ENCODE measurements at places on chromosomes 16 and 17. TPM values are rescaled to one million over a fixed set of nuclear protein-coding genes. Genes with fewer than 3 reads are reported as not detected.
A peak's percentile ranks its signal among the peaks of the same experiment; 100 is the strongest.

The UBE2O gene
- 42.7 TPM for total RNA-seq

The CNGB1 gene
- 0.27 TPM for total RNA-seq

The EPN3 gene
- 15.1 TPM for total RNA-seq

The TUBG2 gene
- 33.7 TPM for total RNA-seq

The TIGD7 gene
- total RNA-seq = 6.9 TPM

The KRT40 gene
- 0.16 TPM for total RNA-seq

The CDH16 gene
- not detected for total RNA-seq

DNA sequence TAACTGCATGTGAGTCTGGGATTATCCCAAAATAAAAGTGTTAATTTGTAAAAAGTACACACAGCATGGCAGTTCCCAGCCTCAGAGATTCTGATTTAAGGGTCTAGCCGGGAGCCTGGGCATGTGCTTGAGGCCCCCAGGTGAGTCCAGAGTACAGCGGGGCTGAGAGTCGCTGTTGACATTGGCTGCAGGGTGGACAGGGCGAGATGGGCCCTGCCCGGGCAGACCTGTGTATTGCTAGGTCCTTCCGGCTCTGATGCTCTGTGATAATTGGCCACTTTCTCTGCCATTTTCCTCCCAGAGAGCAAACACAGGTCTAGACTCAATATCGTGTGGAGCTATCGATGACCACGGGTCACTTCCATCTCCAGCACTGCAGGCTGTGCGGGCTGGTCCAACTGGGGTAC lies 73.6 kb downstream of the ABCC6 start:
- no peaks in the 10 kb centered on the region for H3K36me3 ChIP-seq
- H3K4me3 ChIP-seq = no peak overlapping the region
- no peaks in the 10 kb centered on the region for H3K27me3 ChIP-seq
- H3K27ac ChIP-seq = no peak overlapping the region
- no peaks in the 10 kb centered on the region for H3K4me1 ChIP-seq

GRCh38 chr17:40329839-40330794 lies 21.1 kb downstream of the RARA start:
- peaks cover 17% of the 10 kb centered on the region for H3K36me3 ChIP-seq
- peaks cover 34% of the 10 kb centered on the region for H3K4me1 ChIP-seq
- no peak overlapping the region for H3K4me3 ChIP-seq
- DNase-seq = no peak

- no peaks in the 10 kb centered on the region for H3K36me3 ChIP-seq
- peak overlapping the region; percentile 90 for H3K4me3 ChIP-seq
- peaks cover 69% of the 10 kb centered on the region for H3K27me3 ChIP-seq
- H3K4me1 ChIP-seq = peaks cover 23% of the 10 kb centered on the region
- peak; percentile 62 for DNase-seq
- H3K27ac ChIP-seq = peak overlapping the region; percentile 45
These were observed 1.6 kb downstream of the ASIC2 start for GRCh38 chr17:33291248-33292200.

- H3K4me3 ChIP-seq = no peak overlapping the region
- peaks cover 40% of the 10 kb centered on the region for H3K36me3 ChIP-seq
- no peaks in the 10 kb centered on the region for H3K27me3 ChIP-seq
- no peak for DNase-seq
These were observed 13.0 kb upstream of the MC1R start for GRCh38 chr16:89905511-89906139.

DNA sequence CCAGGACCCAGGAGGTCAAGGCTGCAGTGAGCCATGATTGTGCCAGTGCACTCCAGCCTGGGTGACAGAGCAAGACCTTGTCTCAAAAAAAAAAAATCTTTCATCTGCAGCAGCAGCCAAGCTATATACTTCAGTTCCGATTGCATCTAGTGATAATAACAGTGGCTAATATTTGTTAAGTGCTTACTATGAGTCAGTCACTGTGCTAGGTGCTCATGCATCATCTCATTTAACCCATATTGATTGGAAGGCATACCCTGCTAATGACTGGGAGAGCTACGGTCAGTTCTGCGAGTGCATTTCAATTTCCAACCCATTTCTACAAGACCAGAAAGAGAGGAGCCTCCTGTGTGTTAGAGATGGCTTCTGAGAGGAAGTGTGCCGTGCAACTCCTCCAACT lies 7.7 kb upstream of the TUBG2 start:
- peaks cover 2% of the 10 kb centered on the region for H3K27me3 ChIP-seq
- peaks cover 20% of the 10 kb centered on the region for H3K4me1 ChIP-seq
- DNase-seq = no peak
- H3K27ac ChIP-seq = no peak overlapping the region
- no peak overlapping the region for H3K4me3 ChIP-seq
- no peaks in the 10 kb centered on the region for H3K36me3 ChIP-seq

- H3K27me3 ChIP-seq = peaks cover 67% of the 10 kb centered on the region
- no peak overlapping the region for H3K4me3 ChIP-seq
- H3K36me3 ChIP-seq = no peaks in the 10 kb centered on the region
- H3K27ac ChIP-seq = no peak overlapping the region
These were observed 24.5 kb downstream of the PIK3R5 start for GRCh38 chr17:8940866-8941471.

DNA sequence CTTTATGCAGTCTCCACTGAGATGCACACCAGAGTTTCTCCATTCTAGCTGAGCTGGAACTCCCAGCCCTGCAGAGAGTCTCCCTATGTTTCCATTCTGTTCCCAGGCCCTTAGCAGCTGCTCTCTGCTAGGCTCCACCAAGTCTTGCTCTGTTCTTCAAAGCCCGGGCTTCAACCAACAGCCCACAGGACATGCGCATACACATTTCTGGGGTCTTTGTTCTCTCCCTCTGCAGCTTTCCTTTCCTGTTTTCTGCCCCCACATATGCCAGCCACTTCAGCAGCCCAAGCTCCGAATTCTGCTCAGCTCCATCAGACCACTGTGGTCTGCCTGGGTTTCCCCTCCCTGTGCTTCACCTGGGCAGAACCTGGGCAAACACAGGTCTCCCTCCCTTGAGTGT lies 205.9 kb downstream of the CBLN1 start:
- no peaks in the 10 kb centered on the region for H3K27me3 ChIP-seq
- DNase-seq = no peak
- no peaks in the 10 kb centered on the region for H3K4me1 ChIP-seq
- no peak overlapping the region for H3K27ac ChIP-seq
- H3K4me3 ChIP-seq = no peak overlapping the region

DNA sequence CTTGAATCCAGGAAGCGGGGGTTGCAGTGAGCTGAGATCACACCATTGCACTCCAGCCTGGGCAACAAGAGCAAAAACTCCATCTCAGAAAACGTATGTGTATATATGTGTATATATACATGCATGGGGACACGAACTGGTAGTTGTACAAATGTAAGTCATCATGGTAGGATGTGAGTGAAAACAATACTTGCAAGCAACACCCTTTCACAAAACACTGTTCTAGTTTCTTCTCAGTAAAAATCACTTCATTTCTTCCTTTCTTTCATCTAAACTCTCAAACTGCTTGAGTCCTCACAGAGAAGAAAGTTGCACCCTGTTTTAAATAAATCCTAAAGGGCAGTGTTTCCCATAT lies 51.8 kb downstream of the METTL16 start:
- DNase-seq = no peak
- no peaks in the 10 kb centered on the region for H3K27me3 ChIP-seq
- no peaks in the 10 kb centered on the region for H3K4me1 ChIP-seq
- no peak overlapping the region for H3K27ac ChIP-seq

DNA sequence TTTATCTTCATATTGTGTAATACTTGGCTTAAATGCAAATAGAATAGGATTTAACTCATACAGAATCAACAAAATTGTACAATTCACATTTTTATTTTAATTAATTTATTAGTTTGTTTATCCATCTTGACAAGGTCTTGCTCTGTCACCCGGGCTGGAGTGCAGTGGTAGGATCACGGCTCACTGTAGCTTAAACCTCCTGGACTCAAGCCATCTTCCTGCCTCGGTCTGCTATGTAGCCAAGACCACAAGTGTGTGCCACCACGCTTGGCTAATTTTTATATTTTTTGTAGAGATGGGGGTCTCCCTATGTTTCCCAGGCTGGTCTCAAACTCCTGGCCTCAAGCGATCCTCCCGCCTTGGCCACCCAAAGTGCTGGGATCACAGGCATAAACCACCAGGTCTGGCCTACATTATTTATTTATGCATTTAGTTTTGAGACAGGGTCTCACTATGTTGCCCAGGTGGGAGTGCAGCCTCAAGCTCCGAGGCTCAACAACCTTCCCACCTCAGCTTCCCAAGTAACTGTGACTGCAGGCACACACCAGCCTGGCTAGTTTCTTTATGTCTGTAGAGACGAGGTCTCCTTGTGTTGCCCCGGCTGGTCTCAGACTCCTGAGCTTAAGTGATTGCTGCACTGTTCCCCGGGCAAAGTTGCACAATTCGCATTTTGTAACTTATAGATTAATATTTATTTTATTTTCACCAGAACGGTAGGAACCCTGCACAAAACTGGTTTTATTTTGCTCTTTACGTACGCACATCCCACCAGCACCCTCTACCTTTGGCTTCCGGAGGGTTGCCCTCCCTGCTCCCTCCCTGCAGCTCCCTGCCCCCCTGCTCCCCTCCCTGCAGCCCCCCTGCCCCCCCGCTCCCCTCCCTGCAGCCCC lies 4.9 kb downstream of the DPEP1 start:
- no peak for DNase-seq
- peaks cover 2% of the 10 kb centered on the region for H3K4me1 ChIP-seq
- no peak overlapping the region for H3K27ac ChIP-seq
- H3K36me3 ChIP-seq = no peaks in the 10 kb centered on the region

DNA sequence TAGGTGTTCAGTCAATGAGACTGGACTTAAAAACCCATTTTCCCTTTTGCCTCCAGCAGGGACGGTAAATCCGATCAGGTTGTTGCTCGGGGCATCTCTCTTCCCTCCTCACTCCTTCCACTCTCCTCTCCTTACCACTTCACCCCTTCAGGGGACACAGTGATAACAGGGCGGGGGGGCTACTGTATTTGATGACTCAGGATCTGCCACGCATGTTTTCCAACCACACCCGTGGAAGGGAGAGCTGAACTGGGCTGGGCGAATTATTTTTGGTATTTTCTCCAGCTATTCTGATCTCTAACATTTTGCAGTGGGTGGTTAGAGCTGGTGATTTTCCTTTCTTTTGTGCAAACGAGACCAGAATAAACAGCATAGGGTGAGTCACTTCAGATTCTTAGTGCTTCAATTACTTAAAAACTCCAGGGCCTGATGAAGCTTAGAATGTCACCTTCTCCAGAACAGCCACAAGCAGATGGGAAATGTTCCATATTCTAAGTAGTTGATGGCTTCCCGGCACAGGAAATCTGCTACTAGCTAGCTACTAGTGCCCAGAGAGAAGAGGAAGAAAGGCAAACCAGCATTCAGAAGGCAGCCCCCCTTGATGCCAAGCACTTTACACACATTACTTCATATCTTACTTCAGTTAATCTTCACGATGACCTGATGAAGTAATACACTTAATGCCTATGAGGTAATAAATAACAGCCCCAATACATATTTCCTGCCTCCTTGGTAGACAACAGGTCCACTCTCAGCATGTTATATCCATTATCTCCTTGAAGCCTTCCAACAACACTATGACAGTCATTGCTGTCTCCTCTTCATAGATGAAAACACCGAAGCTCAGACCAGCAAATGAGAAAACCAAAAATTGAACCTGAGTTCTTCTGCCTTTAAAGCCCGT lies 74.1 kb downstream of the ASIC2 start:
- peaks cover 9% of the 10 kb centered on the region for H3K27me3 ChIP-seq
- no peak for DNase-seq
- no peak overlapping the region for H3K4me3 ChIP-seq
- no peaks in the 10 kb centered on the region for H3K4me1 ChIP-seq
- no peaks in the 10 kb centered on the region for H3K36me3 ChIP-seq

DNA sequence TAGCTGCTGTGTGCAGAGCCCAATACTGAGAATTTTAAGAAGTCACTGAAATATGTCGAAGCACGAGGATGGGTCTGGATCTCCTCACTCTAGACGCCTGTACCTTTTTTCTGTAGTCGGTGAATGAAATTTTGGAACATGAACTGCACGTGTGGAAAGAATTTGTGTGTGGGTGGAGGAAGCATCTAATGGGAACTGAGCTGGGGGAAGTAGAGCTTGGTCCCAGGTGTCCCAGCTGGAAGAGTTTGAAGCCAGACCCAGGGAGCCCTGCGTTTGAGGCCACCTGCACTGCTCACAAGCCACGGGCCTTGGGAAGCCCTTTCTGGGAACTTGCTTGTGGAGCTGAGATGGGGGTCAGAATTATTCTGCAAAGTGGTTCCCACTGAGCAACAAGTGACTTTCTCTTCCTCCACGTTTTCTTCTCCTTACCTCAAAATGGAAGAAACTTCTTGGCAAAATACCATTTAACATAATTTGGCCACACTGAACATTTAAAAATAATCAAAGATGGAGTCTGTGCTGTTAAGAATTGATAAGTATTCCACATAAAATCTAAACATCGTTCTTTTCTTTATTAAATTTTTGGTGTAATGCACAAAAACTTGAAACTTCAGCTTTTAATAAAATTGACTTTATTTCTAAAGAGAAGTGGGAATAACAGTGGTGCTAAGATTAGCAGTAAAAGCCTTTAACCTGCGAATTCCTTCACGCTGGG lies 163.8 kb downstream of the PRKCA start:
- DNase-seq = no peak
- no peaks in the 10 kb centered on the region for H3K36me3 ChIP-seq
- peak overlapping the region; percentile 35 for H3K27ac ChIP-seq
- peaks cover 43% of the 10 kb centered on the region for H3K4me1 ChIP-seq
- no peak overlapping the region for H3K4me3 ChIP-seq
- no peaks in the 10 kb centered on the region for H3K27me3 ChIP-seq

DNA sequence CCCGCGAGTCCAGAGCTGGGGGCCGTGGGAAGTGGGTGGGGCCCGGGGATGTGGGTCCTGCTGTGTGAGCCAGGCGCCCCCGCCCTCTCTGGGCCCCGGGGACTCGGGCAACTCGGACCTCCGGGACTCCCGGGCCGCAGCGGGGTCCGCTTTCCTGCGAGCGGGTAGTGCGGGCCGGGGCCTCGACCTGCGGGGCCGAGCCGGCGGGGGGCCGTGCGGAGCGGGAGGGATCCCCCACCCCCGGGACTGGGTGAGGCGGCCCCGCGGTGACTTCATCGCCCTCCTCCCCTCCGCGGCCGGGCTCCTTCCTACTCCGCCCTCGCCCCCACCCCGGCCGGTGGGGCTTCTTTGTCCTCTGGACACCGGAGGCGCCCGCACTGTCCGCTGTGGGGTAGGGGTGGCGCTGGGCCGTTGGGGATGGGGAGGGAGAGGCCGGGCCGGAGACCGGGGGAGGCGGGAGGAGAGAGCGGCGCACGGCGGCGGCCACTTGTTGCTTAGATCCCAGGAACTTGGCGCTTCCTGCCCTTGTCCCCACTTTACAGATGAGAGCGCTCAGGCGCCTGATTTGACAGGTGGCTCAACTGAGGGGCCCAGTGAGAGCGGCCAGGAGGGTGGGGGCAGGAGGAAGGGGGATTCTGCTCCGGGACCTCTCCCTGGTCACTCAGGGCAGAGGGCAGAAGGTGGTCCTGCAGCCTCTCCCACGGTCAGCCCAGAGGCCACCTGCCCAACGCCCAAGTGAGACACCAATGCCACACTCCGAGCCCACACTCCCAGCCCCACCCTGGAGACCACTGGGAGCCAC lies 874 bp downstream of the CMTM3 start:
- peaks cover 7% of the 10 kb centered on the region for H3K36me3 ChIP-seq
- H3K4me3 ChIP-seq = peak overlapping the region; percentile 67
- peak; percentile 34 for DNase-seq

GRCh38 chr16:9090101-9090959 lies 1.1 kb upstream of the HAPSTR1 start:
- H3K27me3 ChIP-seq = peaks cover 2% of the 10 kb centered on the region
- peak; percentile 32 for DNase-seq
- H3K27ac ChIP-seq = peak overlapping the region; percentile 91
- H3K36me3 ChIP-seq = peaks cover 3% of the 10 kb centered on the region
- peak overlapping the region; percentile 80 for H3K4me3 ChIP-seq

- no peaks in the 10 kb centered on the region for H3K36me3 ChIP-seq
- no peak overlapping the region for H3K27ac ChIP-seq
- no peak overlapping the region for H3K4me3 ChIP-seq
- no peaks in the 10 kb centered on the region for H3K27me3 ChIP-seq
- DNase-seq = no peak
- H3K4me1 ChIP-seq = peaks cover 14% of the 10 kb centered on the region
These were observed 55.7 kb upstream of the CACNG5 start for GRCh38 chr17:66779237-66779606.

All from mesothelial cell of epicardium (in vitro differentiated cells).